Astrocyte of the hippocampus (primary cell): ENCODE measurements at places on chromosomes 12 and 14.

DNA sequence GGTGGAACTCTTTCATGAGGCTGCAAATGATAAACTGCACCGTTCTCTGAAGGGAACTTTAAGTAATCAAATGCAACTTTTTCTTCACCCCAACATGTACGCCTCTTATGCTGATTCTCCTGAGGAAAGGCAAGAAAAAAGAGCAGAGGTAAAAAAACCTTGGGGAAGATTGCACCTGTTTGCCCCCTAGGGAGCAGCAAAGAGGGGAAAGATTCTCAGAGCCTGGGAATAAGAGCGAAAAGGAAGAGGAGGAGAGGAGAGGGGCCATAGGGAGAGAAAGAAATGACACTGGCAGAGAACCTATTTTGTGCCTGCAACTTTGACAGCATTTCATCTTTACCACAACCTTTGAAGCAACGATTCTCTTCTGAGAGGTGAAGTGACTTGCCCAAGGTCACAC lies 254.6 kb downstream of the KSR2 start:
- no peak for DNase-seq

- peak; percentile 95 for DNase-seq
These were observed 175.2 kb upstream of the HMGA2 start for GRCh38 chr12:65649126-65649525.

DNA sequence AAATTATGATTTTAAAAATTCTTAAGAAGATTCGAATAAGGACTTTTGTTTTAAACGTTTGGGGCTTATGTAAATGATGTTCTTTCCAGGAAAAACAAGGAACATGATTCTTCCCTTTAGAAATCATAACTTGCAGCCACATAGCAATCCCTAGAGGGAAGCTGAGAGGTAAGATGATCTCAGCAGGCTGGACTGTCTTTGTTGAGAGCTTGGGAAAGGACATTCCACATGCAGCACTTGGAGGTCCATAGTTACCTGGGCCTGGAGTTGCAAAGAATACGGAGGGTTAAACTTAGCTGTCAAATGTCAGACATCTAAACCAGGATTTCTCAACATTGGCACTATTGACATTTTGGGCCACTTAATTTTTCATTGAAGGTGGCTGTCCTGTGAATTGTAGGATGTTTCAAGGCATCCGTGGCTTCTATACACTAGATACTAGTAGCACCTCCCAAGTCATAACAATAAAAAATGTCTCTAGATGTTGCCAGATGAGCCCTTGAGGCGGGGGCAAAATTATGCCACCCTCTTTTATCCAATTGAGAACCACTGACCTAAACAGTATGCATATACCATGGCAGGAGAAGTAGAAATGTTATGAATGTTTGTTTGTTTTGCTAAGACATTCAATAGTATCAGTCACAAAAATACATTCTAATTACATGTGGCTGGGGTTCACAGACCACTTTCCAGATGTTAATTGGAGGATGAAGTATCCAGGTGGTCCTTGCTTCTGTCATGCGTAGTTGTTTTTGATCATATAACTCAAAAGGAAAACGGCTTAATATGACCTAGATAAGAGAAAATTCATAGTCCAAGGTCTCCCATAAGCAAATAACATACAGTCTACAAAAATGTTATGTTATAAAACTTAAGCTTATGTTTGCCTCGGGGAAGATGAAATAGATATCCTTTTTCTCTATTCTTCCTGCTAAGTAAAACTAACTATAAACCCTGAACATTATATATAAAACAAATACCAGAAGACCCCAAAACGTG lies 30.5 kb downstream of the TTC6 start:
- no peak for DNase-seq

DNA sequence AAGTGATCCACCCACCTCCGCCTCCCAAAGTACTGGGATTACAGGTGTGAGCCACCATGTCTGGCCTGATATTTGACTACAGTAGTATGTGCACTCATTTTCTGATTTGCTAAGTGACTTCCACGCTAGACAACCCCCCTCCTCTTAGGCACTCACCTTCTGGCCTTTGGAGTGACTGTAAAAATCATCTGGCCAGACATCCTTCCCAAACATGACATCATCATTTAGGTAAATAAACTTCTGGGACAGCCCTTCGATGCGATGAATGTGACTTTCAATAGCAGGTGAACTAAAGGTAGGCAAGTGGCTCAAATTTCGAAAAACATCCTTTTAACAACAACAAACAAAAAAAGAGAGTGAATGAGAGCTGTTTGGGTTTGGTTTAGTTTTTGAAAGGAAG lies 30.6 kb upstream of the SYCP3 start:
- DNase-seq, result no peak

GRCh38 chr12:26124446-26125399 lies at the start of gene BHLHE41:
BHLHE41 (minus strand) TSS chr12:26125037; CDS start chr12:26124779, 258 bp downstream.
- DNase-seq, result peak; percentile 92
